Right kidney (tissue), 9 donors: ENCODE measurements at places on chromosomes 7 and 10.

GRCh38 chr7:157903296-157903695 is 566.5 kb downstream of the DNAJB6 start:
- DNase-seq: no peak

DNA sequence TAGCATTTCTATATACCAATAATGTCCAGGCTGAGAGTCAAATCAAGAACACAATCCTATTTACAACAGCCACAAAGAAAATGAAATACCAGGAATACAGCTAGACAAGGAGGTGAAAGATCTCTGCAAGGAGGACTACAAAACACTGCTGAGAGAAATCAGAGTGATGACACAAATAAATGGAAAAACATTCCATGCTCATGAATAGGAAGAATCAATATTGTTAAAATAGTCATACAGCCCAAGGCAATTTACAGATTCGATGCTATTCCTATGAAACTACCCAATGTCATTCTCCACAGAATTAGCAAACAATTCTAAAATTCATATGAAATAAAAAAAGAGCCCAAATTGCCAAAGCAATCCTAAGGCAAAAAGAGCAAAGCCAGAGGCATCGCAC is 116.8 kb upstream of the ZNF32 start:
- DNase-seq: no peak

DNA sequence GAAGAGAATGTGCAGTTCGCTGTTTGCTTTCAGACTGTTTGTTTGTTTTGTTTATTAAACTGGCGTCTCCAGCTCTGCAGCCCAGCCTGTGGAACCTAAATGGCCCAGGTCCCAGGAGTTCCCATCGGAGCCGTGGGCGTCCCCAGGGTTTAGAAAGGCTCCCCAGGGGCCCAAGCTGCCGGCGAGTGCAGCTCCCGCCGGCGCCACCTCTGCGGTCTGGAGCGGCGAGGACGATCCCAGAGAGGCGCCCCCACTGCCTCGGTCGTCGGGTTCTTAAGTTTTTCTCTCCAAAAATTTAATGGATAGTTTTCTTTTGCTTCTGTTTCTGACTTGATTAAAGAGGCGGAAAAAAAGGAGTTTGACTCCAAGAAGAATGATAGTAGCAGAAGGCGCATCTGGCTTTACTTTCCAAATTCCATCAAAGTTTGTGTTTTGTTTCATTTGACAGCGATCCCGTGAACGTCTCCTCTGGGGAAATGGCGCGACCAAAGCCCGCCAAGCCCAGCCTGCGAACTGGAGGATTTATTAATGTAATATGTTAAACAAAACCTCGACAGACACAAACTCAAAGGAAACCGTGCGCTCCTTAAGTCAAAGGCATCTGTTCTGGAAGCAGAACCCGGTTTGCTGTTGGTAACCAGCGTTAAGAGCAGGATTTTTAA is 718 bp upstream of the FZD1 start:
- DNase-seq: peak; percentile 77

- no peak for DNase-seq
These were observed 92.3 kb upstream of the STEAP4 start for GRCh38 chr7:88399036-88399435.

DNA sequence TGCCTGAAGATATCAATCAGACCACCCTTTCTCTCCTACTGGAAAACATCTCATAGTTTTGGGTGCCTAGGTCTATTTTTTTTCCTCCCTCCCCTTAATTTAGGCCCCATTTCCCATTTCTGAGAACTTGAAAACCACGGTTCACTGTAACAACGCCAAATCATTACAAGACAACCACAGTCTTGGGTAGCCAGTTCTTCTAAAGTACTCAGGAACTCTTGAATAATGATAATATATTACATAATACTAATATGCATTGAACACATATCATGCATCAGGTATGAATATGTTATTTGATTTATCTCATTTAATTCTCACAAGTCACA is 185.1 kb upstream of the ADO start:
- DNase-seq: no peak

DNA sequence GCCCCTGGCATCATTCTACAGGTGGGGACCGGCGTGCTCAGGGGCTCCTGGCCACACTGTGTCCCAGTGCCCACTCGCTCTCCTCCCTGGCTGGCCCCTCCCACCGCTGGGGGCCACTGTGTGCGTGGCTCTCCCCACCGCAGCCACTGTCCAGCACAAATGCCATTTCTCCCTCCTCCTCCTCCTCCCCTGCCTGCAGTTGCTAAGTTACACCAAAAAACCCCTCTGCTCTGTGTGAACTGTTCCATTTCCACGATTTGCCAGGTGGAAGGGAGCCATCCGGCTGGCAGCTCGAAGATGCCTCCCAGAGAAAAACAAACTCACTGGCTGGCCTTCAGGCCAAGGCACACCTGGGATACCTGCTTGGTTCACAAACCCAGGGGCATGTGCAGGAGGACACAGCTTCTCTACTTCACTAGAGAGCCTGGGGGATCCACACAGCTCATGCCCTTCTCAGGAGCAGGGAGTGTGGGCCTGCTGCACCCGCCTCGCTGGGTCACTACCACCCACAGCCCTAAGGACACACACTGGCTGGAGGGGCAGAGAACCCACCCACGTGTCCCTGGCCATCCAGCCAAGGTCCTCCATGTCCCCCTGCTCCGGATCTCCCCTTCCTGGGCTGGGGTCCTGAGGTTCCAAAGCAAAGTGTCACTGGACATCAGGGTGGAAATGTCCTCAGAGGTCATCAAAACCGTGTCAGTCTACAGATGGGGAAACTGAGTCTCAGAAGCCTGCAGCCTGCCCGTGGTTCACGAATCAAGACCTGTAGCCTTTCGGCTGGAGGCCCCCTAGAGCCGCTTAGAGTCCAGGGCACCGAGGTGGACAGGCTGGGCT is 1.7 kb downstream of the RASGEF1A start:
- DNase-seq: no peak

GRCh38 chr10:60757420-60757895 is 20.8 kb upstream of the CDK1 start:
- DNase-seq: no peak

DNA sequence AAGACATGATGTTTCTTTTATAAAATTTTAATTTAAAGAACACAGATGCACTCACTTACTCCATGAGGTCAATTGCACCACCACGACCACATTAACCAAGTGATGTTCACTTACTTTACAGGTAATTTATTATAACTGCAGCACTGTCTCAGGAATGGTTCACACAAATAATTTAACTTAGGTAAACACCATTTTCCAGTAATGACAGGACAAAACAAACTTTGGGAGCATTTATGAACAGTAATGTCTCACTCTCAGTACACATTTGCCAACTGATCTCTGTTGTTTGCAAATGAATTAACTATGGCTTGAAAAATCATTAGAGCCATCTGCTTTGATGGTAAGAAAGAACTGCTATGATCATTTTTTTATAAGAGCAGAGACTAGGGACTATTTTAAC is 150.4 kb downstream of the ETV1 start:
- no peak for DNase-seq
